ENCODE measurements at places on chromosomes 16 and 17.

GRCh38 chr17:29180034-29180787 lies at the start of gene MYO18A:
Gene MYO18A (minus strand): TSS chr17:29180398. CDS start chr17:29166940, 13,458 bp downstream.
- DNase-seq, result peak; percentile 87

DNA sequence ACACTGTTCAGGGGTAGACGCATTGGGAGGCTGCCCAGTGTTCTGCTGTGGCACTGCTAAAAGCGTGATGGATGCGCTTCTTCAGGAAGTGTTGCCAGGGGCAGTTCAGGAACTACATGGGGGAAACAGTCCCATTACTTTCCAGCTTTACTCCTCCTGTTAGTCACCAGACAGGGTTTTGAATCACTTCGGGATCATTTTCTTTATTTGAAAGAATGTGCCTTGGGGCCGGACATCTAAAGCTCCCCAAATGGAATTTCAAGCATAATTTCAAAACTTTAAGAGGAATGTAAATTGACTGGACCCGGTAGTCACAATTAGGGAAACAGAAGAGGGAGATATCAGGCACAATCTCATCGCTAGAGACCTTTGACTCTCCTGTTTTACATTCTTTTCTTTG lies 1.3 kb upstream of the KRTAP2-1 start:
- DNase-seq, result no peak

DNA sequence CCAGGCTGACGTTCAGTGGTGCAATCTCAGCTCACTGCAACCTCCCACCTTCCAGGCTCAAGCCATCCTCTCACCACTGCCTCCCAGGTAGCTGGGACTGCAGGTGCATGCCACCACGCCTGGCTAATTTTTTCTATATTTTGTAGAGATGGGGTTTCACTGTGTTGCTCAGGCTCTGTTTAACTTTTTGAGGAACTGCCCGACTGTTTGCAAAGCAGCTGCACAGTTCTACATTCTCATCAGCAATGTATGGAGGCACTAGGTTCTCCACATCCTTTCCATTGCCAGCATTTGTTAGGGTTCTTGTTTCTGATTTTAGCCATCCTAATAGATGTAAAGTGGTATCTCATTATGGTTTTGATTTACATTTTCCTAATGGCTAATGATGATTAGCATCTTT lies 9.4 kb downstream of the TNRC6A start:
- no peak for DNase-seq

DNA sequence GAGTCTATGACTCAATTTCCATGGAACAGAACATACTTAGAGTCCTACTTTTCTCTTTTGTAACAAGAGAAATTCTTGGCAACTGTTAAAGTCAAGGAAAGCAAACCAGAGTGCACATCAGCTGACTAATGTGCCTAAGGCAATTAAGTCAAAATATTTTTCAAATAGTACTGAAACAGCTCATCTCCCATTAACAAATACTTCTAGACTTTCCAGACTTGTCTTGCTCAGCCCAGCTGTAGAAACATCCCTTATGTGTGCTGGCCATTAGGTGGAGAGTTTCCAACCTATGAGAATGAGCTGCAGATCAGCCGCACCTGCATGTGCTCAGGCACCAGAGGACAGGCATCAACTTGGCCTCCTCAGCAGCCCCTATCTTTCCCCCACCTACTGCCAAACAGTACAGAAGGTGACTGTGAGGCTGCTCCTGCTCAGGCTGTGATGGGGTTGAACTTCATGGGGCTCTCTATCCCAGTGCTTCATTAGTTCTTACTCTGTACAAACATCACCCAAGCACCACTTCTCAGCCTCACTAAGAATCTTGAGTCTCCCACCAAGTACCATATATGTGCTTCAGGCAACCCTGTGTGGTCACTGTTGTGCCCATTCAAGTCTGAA lies 32.2 kb downstream of the TEX2 start:
- DNase-seq, result no peak

DNA sequence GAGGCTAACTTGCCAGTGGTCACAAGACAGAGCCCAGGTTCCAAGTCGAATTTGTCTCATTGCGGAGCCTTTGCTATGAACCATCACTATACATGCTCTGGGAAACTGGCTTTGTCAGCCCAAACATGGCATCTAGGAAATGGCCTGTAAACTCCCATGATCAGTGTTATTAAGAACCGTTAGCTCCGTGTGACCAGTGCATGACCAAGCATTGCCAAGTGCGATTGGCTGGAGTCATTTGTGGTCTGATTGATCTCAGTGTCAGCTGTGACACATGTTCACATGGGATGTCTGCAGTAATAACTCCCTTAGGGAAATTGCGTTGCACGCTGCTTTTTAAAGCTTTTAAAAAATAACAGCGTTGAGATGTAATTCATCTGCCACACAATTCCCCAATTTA lies 18.6 kb upstream of the CDH3 start:
- no peak for DNase-seq

DNA sequence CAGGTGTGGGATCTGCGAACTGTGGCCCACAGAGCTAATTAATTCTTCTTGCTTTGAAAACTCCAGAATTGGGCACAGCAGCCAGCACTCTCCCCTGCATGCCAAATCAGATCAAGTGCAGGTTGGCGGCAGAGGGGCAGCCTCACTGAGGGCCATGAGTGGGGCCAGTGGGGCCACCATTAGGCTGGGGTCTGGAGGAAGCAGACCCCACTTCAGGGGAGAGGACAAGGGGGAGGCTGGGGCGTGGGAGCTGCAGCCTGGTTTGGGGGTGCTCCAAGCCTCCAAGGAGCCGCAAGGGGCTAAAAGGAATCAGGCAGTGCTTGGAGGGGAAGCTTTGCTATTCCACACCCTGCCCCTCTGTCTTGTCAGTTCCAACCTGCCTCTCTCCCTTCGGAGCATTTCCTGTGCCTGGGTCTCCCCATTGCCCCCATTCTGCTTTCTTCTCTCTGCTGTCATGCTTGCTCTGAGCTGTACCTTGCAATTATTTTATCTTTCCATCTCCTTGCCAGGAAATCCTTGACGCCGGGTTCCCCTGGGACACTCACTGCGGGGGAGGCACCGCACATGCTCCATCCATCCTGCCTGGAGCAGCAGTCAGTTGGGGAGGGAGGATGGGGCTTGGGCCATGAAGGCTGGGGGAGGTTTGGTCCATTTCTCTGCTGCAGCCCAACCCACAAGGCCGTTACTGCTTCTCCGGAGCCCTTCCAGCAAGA lies 3.3 kb upstream of the ABCC3 start:
- DNase-seq, result no peak

DNA sequence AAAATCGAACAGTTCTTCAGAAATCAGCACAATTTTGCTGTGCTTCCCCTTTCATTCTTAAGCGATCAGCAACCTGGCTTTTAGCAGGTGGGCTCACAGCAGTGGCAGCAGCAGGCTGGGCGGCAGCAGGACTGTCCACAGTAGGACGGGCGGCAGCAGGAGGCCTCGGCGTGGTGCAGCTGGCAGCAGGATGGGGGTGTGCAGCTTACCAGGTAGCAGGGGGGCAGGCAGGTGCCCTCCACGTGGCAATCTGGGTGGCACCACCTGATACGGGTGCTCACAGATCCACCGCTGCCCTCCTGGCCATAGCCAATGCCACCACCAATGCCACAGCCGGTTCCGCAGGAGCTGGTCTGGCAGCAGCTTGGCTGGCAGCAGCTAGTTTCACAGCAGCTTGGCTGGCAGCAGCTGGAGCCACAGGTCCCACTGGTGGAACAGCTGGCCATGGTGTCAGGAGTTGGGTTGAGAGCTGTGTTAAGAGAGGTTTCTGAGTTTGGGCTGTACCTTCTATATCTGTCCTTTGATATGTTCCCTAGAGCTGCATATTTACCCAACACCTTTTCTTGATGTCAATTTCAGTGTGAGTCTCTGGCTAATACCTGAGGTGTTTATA lies at the start of gene KRTAP1-4:
Gene KRTAP1-4 (minus strand): TSS at position 563 of the 613 bp plus-strand sequence. CDS start 117 bp downstream, at position 446.
- DNase-seq, result no peak

GRCh38 chr17:58730937-58731336 lies 24.7 kb upstream of the PPM1E start:
- DNase-seq, result no peak

DNA sequence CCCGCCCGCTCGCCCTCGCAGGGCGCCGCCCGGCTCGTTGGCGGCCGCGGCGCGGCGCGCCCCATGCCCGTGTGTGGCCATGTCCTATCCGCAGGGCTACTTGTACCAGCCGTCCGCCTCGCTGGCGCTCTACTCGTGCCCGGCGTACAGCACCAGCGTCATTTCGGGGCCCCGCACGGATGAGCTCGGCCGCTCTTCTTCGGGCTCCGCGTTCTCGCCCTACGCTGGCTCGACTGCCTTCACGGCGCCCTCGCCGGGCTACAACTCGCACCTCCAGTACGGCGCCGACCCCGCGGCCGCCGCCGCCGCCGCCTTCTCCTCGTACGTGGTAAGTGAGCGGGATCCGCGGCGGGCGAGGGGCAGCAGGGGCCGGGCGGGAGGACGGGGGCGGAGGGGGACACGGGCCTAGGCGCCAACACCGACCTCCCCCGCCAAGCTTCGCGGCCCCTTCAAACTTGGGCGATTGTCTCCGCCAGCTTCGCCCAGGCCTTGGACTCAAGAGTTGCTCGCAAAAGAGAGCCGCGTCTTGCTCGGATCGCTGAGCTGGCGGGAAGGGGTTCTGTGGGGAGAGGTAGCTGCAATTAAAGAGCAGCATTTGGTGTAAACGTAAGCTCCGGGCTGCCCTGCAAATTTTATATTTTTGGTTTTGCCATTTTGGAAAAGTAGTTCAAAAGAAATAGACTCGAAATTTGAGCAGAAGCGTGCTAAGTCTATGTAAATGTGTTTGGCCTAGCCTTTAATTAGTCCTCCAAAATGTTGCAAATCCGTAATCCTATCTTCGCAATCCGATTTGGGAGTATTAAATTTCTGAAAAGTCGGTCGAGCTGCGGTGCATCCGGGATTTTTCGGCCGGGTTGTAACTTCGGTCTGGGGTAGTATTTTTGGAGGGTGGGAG lies 702 bp downstream of the IRX5 start:
- DNase-seq, result no peak

DNA sequence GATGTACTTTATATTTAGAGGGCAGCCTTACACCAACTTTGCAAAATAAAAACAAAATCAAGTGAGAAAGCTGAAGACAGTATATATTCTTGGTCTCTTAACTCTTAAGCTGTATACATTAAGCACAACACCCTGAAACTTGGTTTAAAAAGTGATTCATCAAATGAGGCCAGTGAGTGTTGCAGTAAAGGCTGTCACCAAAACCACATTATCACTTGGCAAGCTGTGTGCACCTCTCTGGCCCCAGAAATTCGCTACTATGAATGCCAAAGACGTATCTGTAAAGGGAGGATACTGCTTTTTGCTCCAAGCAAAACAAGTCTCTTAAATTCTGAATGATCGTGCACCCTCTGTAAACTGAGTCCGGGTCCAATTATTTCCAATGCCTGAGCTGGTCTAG lies 163.9 kb downstream of the ZFHX3 start:
- no peak for DNase-seq

GRCh38 chr17:65896889-65897288 lies 295.0 kb downstream of the CEP112 start:
- DNase-seq, result no peak

DNA sequence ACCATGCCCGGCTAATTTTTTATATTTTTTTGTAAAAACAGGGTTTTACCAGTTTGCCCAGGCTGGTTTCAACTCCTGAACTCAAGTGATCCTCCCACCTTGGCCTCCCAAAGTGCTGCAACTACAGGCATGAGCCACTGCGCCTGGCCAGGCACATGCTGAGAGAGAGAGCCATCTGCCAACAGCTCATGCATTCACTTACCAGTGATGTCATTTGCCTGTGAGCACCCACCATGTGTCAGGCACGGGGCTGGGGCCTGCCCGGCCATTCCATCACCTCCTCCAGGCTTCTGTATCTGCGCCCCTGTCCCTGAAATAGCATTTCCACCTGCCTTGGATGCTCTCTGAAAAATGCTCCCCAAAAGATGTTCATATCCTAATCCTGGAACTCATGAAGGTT lies 43.6 kb upstream of the PEMT start:
- no peak for DNase-seq

- peak; percentile 63 for DNase-seq
These were observed 30.3 kb downstream of the CHD9NB start for GRCh38 chr16:53022374-53022773.

- DNase-seq, result no peak
These were observed 28.3 kb upstream of the CDC42EP4 start for GRCh38 chr17:73340093-73340596.

DNA sequence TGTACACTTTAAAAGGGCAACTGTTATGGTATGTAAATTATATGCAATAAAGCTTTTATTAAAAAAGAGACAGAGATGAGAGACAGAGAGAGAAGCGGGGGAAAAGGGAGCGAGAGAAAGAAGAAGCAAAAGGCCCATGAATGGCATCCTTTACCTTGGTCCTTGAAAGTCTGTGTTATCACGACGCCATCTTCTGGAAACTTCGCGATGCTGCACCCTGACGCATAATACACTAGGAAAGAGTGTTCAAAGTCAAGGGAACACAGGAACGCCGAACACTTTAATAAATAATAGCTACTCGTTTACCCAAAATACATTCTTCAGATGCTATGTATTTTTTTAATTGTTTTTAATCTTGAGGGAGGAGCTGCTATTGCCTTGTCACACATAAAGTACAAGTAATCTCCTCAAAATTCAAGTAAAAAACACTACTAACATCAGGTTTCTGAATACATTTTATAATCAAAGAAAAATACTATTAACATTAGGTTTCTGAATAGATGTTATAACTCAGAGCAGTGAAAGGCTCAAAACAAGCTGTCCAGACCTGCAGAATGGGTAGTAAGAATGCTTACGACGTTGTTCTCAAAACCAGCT lies 23.0 kb upstream of the SLC38A8 start:
- DNase-seq, result peak; percentile 40

- peak; percentile 84 for DNase-seq
These were observed 1.3 kb upstream of the PCGF2 start for GRCh38 chr17:38749223-38750043.

GRCh38 chr17:40936437-40936971 lies 942 bp downstream of the KRT23 start:
- DNase-seq, result no peak

GRCh38 chr16:88050952-88051660 lies 99.9 kb downstream of the BANP start:
- DNase-seq, result no peak

DNA sequence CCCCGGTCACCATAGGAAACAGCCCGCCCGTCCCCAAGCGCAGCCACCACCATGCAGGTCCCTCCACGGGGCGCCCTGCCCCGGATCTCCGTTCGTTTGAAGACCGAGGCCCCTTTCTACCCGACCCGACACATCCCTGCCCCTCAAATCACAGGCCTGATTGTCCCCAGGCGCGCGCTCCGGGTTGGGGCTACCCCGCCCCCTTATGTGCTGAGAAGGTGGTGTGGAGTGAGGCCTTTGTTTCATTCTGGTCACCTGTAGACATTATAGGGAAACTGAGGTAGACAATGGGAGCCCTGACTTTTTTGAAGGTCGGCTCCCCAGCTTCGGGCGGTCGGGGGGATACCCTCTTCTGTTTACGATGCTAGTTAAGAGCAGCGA lies 763 bp upstream of the ACTG1 start:
- DNase-seq, result no peak

All from hindlimb muscle (tissue), 1 donor.